Activated CD4-positive, alpha-beta T cell treated with anti-CD3 and anti-CD28 coated beads for 4 hours (primary cell): ENCODE measurements at places on chromosomes 3 and 15.

- peak; percentile 54 for DNase-seq
These were observed 857 bp downstream of the AEN start for GRCh38 chr15:88621789-88622604.

- DNase-seq: peak; percentile 53
These were observed 9.8 kb upstream of the RUVBL1 start for GRCh38 chr3:128133273-128133883.

DNA sequence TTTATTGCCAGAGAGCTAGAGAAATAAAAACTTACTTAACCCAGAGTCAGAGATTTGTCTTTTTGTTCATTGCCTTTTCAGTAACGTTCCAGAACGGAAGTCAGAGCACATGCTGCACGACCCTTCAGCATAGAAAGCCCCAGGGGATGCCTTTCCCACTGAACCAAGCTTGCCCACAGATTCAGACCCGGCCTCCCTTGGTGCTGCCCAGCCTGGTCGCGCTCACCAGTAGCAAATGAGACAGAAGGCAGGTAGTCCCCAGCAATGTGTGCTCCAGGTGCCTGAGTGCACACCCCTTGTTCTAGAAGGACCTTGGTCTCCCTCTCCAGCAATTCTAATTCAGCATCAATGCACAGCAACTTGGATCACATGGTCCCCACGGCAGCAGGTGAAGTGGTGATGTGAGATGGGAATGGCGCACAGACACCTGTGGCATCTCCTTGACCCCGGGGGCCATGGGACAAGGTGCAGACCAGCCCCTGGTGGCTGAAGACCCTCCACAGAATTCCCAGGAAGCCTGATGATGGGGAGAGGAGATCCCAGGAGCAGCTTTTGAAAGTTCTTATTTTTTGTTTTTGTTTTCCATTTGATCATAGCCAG, 91.8 kb upstream of the IQSEC1 start:
- DNase-seq: no peak

DNA sequence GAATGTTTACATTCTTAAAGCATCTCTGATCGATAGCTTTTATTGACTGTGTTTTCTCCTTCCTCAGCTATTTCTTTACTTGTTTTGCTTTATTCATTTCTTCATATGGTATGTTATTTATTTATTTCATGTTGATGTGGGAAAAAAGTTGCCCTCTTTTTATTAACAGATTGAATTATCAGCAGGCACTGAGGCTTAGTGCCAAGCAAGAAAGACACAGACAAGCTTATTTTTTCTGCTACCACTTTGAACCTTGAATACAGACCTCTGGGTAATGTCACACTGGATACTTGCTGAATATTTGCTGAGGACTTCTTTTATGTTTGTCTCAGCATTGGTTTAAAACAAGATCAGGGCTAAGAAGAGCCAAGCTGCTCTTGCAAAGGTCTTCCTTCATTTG, 162.0 kb upstream of the CNTN6 start:
- no peak for DNase-seq

DNA sequence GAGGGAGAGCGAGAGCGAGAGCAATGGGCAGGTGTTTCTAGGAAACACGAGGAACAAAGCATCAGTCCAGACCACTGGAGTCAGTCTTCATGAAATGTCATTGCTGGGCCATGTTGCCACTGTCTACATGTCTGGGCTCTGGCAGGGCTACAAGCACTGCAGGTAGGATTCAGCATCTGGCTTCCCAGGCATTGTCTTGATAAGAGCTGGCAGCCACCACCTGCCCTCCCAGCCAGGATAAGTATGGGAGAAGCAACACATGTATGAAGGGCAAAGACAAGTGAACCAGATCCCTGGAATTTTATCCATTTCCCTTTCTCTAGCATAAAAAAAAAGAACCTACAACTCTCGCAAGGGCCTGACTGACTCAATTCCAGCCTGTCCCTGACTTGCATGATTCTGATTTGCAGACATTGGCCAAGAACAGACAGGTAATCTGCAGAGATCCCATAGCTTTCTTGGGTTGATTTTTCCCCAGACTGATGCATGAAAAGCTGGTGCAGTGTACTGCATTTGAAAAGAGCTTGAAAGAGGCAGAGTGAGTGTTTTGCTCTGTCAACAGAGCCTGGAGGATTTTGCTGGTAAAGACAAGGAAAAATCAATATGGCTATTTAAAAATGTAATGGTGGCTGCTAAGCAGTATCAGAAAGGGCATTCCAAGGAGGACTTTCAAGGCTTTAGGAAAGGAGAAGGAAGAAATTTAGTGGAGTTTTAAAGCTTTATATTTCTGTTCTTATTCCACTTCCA, 157.2 kb upstream of the MYRIP start:
- no peak for DNase-seq

GRCh38 chr3:147371771-147372340, 34.5 kb downstream of the ZIC4 start:
- no peak for DNase-seq

GRCh38 chr3:45084820-45085816, 59.0 kb downstream of the CLEC3B start:
- no peak for DNase-seq

DNA sequence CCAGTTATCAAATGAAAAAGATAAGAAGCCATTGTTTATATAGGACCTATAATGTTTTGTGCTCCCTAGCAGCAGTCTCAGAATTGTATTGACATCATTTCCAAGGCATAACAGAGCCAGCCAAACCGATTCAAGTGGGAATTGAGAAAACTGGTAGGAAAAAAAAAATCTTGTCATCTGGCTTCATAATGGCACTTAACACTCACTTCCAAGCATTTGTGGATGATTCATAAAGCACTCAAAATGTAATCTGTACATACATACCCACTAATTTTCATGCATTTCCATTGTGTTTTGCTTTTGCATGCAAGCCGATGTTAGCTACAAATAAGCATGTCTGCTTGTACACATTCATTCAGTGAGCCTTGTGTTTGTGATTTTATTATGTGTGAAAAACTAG, 18.6 kb upstream of the TRPC1 start:
- DNase-seq: no peak

- DNase-seq: no peak
These were observed 41.2 kb downstream of the OIP5 start for GRCh38 chr15:41291065-41291631.

DNA sequence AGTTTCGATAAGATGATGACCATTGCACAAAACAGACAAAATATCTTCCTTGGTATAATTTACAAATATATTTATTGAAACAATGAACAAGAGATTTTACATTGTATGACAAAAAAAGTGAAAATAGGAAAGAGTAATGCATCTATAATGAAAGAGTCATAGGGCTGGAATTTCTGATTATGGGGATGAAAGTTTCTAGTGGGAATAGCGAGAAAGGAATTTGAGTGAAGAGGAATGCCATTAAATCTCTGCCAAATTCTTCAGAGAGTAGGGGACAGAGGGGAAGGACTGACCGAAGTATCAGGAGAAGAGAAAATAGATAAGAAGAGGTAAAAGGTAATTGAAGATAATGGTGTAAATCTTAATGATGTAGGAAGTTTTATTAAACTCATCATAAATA, 125.4 kb downstream of the VGLL3 start:
- DNase-seq: no peak

- no peak for DNase-seq
These were observed 305.9 kb upstream of the RORA start for GRCh38 chr15:61534986-61535385.

DNA sequence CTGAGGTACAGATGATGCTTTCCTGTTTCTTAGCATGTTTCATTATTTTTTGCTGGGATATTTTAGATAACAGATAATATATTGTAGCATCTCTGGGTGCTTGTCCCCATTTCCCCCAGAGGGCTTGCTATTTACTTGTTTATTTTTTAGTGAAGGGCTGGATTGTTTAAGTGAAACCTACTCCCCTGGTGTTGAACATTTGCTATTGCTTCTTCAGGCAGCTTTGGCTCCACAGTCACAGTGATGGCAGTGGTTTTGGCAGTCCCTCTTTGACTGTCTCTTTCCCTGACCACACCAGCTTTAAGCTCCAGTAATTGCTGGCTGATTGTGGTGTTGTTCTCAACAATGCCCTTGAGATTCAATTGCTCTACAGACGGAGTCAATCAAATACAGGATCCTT, 128.9 kb downstream of the KLF13 start:
- DNase-seq: no peak

GRCh38 chr15:27499191-27499590, 528.2 kb downstream of the GABRG3 start:
- no peak for DNase-seq

- DNase-seq: no peak
These were observed 34.9 kb downstream of the SEMA5B start for GRCh38 chr3:122992676-122993075.

DNA sequence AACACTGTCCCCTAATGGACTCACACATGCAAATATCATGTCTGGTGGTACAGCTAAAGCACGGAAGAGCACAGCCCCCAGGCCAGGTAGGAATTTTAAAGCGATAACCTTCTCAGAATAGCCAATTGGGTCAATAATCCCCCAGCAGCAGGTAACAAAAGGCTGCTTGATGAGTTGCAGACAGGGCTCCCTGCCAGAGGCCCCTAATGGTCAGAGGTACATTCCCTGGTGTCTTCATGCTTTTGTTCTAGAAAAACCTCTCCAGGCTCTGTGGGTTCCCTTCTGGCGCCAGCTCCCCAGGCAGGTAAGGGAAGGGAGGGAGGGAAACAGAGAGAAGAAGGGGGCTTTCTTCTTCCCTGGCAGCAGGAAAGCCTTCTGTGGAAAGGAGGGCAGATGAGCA, 43.4 kb upstream of the PRTG start:
- DNase-seq: no peak

- no peak for DNase-seq
These were observed 25.7 kb downstream of the IQGAP1 start for GRCh38 chr15:90413411-90414379.

DNA sequence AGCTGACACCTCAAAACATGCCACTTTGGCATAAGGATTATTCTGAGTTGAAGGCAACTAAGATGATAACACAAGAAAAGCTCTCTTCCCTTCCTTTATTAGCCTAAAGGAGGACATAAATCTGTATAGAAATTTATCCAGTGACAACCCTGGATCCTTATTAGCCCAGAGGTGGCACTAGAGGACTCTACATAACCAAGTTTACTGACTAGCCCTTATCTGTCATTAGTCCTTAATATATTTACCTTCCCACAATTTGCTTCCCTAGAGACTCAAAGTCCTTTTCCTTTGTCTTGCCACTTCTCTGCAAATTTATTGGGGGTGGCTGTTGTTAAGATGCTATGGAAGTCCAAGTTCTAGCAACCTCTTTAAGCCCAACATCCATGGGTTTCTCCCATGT, 26.7 kb downstream of the CEP70 start:
- DNase-seq: no peak

DNA sequence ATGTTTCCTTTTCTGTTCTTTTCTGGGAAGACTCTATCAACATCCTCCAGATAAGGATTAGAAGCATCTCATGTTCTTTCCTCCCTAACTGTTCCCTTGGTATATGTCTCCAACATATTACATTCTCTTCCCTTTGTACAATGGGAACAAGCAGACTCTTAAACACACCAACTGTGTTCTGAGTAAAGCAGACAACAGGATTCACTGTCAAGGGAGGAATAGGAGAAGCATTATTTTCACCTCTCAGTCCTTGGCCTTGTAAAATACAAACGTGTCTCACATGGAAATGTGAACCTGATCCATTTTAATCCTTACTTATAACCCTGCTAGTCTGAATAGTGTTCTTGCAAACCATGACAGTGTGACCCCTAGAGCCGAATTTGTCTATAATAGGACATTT, 19.6 kb downstream of the GYG1 start:
- DNase-seq: no peak

DNA sequence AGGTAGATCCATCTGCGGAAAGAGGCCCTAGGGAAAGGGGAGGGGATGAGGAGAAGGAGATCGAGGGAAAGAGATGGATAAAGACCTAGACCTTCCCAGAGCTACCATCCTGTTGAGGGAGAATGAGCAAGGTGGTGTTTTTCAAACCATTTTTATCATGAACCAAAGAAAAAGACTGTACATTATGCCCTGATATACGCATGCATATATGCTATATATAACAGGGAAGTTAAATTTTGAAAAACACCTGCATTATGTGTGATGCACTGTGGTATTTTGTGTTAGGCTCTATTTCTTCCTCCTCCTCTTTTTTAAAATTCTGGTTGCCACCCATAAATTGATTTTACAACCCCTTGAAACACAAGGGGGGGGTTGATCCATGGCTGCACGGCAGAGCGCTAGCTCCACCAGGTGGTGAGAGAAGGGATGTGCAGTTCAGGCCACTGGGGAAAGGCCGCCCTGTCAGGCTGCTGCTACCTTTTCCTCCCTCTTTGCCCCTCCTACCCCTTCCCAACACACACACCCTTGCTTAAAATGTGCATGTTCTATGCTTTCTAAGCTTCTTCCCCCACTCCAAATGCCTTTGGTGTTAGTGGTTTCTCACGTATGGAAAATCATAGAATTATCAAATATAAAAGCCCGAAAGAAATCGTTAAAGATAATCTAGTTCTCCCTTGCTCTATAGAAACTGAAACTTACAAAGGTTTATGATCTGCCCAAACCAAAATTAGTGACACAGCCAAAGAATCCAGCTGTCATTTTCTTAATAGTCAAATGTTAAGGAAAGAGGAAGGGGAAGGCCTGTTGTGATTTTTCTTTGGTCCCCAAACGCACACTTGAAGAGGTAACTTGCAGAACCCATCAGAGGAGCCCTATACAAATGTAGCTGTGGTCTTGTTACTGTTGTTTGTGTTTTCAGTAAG, 262.0 kb upstream of the UMPS start:
- DNase-seq: no peak

DNA sequence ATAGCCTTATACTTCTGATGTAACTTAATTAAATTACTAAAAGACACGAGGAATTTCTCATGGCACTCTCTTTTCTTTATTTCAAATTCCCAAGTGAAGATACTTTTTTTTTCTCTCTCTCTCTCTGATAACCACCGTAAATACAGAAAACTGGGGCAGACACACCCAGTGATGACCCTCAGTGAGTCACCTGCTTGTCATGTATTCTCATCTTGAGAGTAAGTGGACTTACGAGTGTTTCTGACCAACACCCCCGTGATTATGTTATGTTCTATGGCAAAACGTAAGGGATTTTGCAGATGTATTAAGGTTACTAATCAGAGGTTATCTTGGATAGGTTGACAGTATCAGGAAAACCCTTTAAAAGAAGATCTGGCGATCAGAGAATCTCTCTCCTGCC, 348.8 kb upstream of the ZNF717 start:
- DNase-seq: no peak

- no peak for DNase-seq
These were observed 10.8 kb downstream of the XRN1 start for GRCh38 chr3:142436951-142437585.

GRCh38 chr3:197700095-197700494, 36.6 kb downstream of the RUBCN start:
- DNase-seq: no peak

GRCh38 chr3:42711491-42712343, 9.1 kb upstream of the HHATL start:
- no peak for DNase-seq

- no peak for DNase-seq
These were observed 135.2 kb downstream of the VGLL4 start for GRCh38 chr3:11508346-11509172.

DNA sequence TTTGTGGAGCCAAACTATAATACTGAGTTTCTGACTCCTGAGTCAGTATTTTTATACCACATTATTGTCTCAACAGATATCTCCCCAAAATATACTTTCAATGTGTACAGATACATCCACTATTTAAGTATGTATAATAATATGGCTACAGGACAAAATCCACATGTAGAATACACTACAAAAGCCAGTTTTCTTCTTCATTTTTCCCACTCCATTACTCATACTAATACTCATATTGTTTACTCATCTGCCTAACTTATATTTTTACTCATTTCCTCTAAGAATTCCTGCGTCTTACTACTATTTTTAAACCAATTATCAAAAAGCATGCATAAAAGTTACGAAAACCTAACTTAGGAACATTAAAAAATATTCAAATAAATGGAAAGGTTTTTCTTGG, 440.8 kb downstream of the ZNF385D start:
- DNase-seq: no peak
